ENCODE measurements at places on chromosomes 6 and 20. TPM values are rescaled to one million over a fixed set of nuclear protein-coding genes. Genes with fewer than 3 reads are reported as not detected.

Gene C6orf52
- total RNA-seq: not detected

Gene YIPF3
- 126 TPM for total RNA-seq

Gene RCAN2
- 15.6 TPM for total RNA-seq

Gene SAMD5
- total RNA-seq: 0.59 TPM

Gene TTLL9
- 0.59 TPM for total RNA-seq

Gene SLC17A5
- 38.7 TPM for total RNA-seq

Gene XKR7
- under 0.01 TPM for total RNA-seq

Gene SAPCD1
- 0.59 TPM for total RNA-seq

Gene RAET1L
- total RNA-seq: not detected

Gene OR10C1
- total RNA-seq: not detected

Gene TAAR9
- not detected for total RNA-seq

Gene IRAK1BP1
- 6.9 TPM for total RNA-seq

Gene POLR3F
- 20.3 TPM for total RNA-seq

Gene PTP4A1
- total RNA-seq: 46.0 TPM

Gene LAMA2
- 3.5 TPM for total RNA-seq

Gene AURKA
- 8.0 TPM for total RNA-seq

Gene SLC17A1
- not detected for total RNA-seq

Gene RNF182
- 3.3 TPM for total RNA-seq

Gene TNF
- not detected for total RNA-seq

Gene MBOAT1
- 1.4 TPM for total RNA-seq

Gene OXT
- total RNA-seq: not detected

Gene IL17A
- total RNA-seq: not detected

Gene EPB41L2
- 47.4 TPM for total RNA-seq

Gene EDN1
- 0.88 TPM for total RNA-seq

Gene KCNK15
- total RNA-seq: 81.3 TPM

Gene AKAP7
- 4.0 TPM for total RNA-seq

Gene GNMT
- total RNA-seq: 0.72 TPM

Gene VSTM2L
- total RNA-seq: 2.5 TPM

Gene PRRC2A
- total RNA-seq: 49.2 TPM

Gene TFAP2A
- 0.36 TPM for total RNA-seq

Gene GABRR1
- total RNA-seq: not detected

Gene TULP4
- total RNA-seq: 210 TPM

Gene SMLR1
- total RNA-seq: not detected

Gene CPNE1
- 165 TPM for total RNA-seq

Gene RHAG
- not detected for total RNA-seq

Gene RAB44
- under 0.01 TPM for total RNA-seq

Gene IL20RA
- 0.29 TPM for total RNA-seq

Gene MYLK4
- 0.36 TPM for total RNA-seq

Gene TPBG
- 47.8 TPM for total RNA-seq

Gene ABT1
- 11.6 TPM for total RNA-seq

Gene TRDN
- not detected for total RNA-seq
